NCI-H187 treated with DMSO at 0.1 percent for 48 hours (cell line): ENCODE measurements at places on chromosomes 1 and 21.

DNA sequence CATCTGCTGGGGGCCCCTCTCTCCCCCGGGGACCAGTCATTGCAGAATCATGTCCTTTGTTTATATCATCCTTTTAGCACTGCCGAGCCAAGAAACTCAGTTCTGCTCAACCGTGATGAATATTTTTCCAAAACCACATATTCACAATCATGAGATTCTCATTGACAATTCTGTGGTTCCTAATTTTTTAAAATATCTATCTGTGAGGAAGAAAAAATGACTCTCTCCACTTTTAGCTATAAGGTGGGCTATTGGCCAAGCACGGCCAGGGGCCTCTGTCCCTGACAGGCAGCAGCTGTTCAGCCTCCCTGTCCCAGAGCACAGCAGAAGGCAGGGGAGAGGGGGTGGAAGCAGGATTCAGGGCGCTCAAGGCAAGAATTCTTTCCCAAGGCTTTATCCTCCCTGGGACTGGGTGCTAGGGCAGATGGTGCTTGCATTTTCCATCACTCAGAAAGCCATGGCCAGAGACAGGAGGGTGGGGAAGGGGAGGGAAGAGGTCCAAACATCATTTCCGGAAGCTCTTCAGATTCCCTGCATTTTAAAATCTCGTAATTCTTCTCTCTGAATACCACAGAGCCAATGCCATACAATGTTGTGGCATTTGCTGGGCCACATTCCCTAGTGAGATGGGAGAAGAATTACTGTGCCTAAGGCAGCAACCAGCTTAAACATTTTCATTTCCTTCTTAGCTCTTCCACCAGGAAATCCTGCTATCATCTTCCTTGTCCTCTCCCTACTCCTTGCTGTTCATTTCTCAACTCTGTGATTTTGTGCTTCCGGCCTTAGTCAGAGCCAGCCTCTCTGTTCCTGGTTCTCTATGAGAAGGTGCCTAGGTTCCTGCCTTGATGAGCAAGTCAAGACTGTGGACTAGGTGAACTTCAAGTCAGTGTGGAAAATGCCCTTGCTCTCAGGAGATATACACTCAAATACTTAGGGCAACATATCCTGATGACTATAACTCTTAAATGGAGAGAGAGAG is 60.3 kb downstream of the KCNJ6 start:
- DNase-seq: no peak

GRCh38 chr1:47616036-47616435 is 178.2 kb downstream of the FOXD2 start:
- no peak for DNase-seq

DNA sequence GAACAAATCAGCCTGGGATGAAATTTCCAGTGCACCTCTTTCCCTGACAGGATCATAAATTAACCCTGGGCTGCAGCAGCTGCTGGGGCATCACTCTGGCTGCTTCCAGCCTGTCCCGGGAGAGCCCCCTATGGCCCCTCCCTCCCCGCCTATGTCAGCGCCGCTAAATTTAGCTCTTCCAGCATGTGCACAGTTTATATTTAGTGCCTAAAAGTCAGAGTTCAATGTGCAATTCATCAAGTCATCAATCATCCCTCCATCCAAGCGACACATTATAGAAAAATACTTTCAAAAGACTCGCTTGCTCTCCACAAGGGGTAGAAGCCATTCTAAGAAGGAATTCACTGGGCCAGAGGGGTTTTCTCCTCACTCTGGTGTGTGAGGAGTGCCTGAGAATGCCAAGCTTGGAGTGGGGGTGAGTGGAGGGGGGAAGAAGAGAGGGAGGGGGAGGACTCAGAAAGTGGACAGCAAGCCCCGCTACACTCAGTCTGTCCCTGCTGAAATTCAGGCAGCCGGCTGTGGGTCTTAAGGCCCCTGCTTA is 37.4 kb downstream of the XCL1 start:
- peak; percentile 80 for DNase-seq

GRCh38 chr1:159023723-159024122 is 14.0 kb downstream of the IFI16 start:
- DNase-seq: no peak

GRCh38 chr1:17342014-17342441 is 30.0 kb upstream of the PADI6 start:
- DNase-seq: no peak

DNA sequence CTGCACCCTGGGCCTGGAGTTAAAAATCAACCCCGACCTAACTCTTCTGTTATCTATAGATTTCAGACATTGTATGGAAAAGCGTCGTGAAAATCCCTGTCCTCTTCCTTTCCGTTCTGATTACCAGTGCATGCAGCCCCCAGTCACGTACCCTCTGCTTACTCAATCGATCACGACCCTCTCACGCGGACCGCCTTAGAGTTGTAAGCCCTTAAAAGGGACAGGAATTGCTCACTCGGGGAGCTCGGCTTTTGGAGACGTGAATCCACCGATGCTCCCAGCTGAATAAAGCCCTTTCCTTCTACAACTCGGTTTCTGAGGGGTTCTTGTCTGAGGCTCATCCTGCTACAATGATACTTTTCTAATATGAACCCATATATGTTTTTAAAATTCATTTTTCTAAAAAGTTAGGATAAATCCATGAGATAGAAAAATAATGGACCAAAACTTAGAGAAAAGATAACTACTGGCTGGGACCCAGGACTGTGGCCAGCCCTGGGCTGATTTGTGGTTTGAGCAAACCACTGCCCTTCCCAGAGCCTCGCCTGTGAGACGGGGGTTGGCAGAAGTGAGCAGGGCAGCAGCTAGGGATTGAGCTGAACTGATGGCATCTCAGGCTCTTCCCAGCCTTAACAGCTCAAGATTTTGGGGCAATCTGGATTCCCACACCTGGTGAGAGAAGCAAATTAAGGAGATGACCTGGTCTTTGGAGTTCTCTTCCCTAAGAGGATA is 5.0 kb downstream of the UQCRHL start:
- DNase-seq: no peak

DNA sequence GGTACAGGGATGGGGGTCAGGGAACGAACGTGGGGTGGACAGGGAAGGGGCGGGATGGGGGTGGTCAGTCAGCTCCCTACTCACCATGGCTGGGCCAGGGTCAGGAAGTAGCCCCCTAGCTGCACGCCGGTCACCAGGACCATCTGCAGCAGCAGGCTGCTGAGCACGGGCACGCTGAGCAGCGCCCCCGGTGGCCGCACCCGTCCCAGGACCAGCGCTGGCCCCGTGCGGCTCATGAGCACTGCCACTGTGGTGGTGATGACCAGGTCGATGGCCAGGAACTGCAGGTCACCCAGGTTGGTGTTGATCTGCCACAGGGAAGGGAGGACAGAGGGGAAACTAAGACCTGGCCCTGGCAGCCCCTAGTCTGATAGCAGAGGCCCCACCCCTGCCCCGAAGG is 6.5 kb upstream of the MFAP2 start:
- DNase-seq: no peak

GRCh38 chr1:150567341-150567716 is 12.1 kb downstream of the MCL1 start:
- DNase-seq: no peak

DNA sequence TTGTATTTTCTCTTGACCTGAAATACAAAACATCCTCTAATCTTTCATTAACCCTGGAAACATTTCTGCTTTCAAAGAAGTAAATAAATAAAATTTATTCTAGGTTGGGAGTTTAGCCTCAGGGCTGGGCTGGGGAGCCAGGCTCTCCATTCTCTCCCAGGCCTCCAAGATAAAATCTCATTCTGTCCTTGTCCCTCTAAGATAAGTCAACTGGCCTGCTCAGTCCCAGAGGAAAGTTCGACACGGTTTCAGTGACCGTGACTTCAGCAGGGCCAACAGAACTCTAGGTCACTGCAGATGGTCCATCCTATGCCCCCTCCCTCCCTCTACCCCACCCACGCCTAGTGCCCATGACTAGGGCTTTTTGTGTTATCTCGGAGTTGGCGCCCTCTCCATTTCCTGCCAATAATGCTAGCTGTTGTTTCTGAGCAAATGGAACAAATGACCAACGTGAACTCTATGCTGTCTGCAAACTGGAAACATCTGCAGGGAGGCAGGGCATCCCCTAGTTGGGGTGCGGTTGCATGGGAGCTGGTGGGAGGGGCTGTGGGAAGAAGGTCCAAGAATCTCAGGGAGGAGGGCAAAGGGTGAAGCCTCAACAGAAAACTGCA is 10.1 kb upstream of the ADORA3 start:
- DNase-seq: no peak

- no peak for DNase-seq
These were observed 17.2 kb downstream of the CDCP2 start for GRCh38 chr1:54135436-54136120.

- no peak for DNase-seq
These were observed 28.8 kb downstream of the CHD5 start for GRCh38 chr1:6151291-6151822.

DNA sequence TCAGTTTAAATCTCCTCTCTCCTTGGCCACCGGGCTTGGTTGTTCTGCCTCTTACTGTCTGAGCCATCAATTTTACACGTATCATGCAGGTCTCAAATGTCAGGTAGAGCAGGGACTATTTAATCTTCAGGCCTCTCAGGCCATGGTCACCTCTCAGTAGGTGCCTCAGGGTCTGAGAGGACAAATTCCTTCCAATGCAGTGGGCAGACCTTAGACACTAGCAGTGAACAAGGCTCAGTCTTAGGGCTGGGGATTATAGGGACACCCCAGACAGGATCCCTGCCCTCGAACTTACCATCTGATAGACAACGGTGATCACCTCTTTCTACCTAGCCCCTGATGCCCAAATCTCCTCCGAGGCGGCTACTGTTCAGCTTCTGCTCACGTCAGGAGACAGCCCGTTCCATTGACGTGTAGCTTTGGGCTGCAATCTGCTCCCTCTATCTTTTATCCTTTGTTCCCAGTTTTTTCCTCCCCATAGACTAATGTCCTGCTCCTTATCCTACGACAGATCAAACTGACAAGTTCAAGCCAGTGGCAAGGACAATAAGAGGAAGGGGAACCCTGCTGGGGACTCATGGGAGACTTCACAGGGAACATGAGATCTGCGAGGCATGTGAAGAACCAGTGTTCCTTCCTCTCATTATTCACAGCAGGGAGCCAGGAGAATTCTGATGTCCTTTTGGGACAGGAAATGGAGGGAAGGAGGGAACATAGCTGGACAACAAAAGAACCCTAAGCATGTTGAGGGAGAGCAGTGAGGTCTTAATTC is 1.4 kb upstream of the MYOG start:
- DNase-seq: no peak

GRCh38 chr1:44707959-44708831 is 22.8 kb downstream of the RNU5D-1 start:
- DNase-seq: no peak

DNA sequence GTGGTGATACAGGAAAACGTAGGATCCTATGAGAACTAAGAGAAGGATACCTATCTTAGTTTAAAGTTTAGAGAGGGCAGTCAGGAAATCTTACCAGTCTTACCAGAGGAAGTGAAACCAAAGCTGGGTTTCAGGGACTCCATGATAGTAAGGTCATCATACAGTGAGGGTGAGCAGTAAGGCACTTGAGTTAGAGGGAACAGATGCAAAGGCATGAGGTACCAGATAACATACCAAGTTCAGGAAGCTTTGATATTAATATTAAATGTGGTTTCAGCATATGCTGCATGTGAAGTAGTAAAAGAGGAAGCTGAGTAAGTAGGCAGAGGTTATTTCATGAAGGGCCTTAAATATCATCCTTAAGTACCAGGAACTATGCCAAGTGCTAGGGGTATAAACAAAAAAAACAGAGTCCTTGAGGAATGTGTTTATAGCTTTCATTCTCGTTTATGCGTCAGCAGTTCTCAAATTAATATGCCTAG is 16.9 kb downstream of the ATG4C start:
- DNase-seq: no peak

GRCh38 chr21:35637431-35637830 is 422.9 kb downstream of the SETD4 start:
- no peak for DNase-seq

GRCh38 chr1:92853299-92853698 is 21.5 kb downstream of the RPL5 start:
- DNase-seq: no peak

- no peak for DNase-seq
These were observed 850 bp downstream of the SESN2 start for GRCh38 chr1:28259934-28260802.

DNA sequence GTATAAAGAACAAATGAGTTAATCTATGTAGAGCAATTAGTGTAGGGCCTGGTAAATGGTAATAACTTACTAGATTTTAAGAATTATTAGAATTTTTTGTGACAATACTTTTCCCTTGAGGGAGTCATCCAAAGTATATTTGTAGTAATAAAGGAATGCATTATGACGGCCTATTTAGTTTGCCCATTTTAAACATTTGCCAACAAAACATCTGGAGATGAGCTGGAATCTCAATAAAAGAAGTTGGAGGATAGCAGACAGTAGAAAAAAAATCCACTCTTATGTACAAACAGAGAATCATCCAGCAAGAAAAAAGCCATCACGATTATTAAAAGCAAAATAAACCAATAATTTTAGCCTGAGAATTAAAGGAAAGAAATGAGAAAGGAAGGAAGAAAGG is 567.3 kb upstream of the ADAMTS5 start:
- DNase-seq: no peak

DNA sequence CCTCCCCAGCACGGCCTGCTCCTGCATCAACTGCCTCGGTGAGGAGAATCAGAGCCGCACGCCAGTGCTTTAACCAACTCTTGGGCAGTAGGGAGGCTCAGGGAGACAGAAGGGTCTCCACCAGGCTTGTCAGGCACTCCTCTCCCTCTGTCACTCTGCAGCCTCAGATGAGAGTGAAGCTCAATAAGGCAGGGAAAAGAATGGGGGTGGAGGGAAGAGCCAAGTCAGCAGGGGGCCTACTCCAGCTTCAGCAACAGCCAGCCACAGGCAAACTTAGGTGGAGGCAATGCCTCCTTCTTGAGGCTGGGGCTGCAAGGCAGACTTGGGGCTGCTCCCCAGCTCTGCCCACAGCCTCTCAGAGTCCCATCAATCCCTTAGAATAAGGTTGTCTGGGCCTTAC is 51.8 kb upstream of the A3GALT2 start:
- no peak for DNase-seq

- DNase-seq: no peak
These were observed 50.4 kb downstream of the DISP3 start for GRCh38 chr1:11529330-11529729.

- DNase-seq: no peak
These were observed 3.1 kb upstream of the PLA2G2E start for GRCh38 chr1:19926296-19927129.

GRCh38 chr1:11697893-11698210 is 6.3 kb downstream of the DRAXIN start:
- DNase-seq: no peak

GRCh38 chr1:179105393-179105792 is 23.5 kb downstream of the TOR3A start:
- DNase-seq: no peak

GRCh38 chr1:32151319-32151787 is 28.1 kb upstream of the TXLNA start:
- no peak for DNase-seq

DNA sequence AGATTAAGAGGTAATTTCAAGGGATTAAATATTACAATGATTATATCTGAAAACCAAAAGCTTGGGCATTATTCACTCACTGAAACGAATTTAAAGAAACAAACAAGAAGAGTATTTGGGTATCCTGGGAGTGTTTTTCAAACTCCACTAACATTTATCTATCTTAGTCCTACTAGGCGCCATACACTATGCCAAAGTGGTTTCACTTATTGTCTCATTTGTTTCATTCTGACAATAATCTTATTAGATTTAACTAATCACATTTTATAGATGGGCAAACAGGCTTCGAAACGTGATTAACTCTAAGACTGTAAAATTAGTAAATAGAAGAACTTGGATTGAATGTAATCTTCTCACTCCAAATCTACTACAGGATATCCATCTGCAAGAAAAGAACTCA is 25.4 kb downstream of the ASH1L start:
- DNase-seq: no peak
